ENCODE measurements at places on chromosomes 2 and 18.

- no peak for DNase-seq
These were observed 889.1 kb upstream of the ZEB2 start for GRCh38 chr2:145408980-145409379.

DNA sequence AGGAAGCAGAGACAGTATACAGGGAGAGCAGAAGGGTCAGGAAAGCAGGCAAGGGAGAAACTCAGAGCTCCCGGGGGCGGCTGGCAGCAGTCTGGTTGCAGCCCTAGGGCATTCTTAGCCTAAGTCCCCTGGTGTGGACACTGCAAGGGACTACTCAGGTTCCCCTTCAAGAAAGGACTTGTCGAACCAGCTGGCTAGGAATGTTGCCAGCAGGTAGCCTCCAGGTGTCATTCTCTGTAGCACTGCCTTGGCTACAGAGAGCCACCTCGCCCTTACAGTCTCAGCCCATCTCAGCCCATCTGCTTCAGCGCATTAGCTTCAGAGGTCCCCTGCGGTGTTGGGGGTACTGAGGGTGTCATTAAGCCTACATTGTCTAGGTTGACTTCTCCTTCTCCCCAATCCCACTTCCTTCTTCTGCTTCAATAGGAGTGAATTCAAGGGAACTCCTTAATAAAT, 11.3 kb upstream of the TMSB10 start:
- no peak for DNase-seq

GRCh38 chr2:166372046-166372445, 3.7 kb downstream of the SCN9A start:
- DNase-seq: no peak

GRCh38 chr2:72198532-72199241, 51.0 kb upstream of the CYP26B1 start:
- DNase-seq: no peak

- DNase-seq: no peak
These were observed 58.0 kb downstream of the FHOD3 start for GRCh38 chr18:36355511-36355910.

DNA sequence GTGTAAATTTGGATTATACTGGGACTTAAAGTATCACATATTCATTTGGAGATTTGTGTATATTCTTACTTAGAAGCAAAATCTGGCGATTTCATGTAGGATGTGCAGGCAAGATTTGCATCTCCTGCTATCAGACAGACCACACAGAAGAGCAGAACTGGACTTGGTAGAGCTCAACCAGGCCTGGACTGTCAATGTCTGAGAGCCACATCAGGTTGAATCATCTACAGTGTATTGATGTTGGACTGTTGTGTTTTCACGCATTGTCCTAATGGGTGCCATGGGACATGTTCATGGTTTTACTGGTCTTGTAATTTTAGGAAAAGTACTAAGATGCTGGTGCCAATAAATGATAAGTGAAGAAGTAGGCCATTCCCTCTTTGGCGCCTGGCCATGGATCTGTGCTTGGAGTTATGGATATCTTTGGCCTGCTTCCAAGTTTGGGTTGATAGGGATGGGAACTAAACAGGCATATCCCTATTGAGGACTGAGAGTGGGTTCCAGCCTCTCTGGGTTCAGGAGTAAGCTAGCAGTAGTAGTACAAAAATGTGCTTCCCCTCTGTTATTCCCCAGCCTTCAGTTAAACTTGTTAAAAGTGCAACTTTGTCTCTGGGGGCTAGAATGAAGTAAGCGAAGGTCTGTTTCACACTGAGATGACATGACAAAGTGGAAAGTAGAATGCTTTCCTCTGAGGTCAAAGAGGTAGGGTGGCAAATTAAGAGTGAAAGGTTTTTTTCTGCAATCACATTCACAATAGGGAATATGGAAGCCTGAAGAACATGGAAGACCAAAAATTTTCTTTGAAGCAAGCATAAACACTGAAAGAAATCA, 49.2 kb upstream of the NEMP2 start:
- DNase-seq: no peak

- no peak for DNase-seq
These were observed 71.1 kb upstream of the HK2 start for GRCh38 chr2:74762789-74763188.

GRCh38 chr2:6080932-6081753, 389.0 kb downstream of the SOX11 start:
- peak; percentile 52 for DNase-seq

GRCh38 chr2:43186679-43187374, 39.6 kb downstream of the ZFP36L2 start:
- no peak for DNase-seq

- no peak for DNase-seq
These were observed 14.3 kb downstream of the TEX44 start for GRCh38 chr2:231606941-231607340.

DNA sequence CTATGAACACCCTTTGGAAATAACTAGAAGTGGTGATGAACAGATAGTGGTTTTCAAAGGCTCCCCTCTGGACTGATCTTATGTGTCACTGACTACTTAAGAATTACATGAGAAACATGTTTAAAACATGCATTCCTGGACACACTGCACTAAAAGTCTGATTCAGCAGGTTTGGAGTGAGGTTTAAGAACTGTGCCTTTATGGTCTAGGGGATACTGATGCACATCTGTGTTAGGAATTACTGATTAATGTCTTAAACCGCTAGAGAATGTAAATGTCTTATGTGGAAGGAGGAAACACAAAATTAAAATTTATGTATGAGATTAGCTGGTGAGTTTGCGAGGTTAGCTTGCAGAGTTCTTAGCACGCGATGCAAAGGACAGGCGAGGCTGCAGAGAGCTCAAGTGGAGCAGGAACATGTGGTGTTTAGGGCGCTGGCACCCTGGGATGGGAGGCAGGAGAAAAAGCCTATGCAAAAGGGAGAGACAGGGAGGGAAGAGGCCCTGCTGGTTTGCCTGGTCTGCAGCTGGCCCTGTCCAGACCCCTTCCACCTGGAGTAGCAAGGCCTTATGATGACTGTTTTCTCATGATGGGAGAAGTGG, 11.7 kb downstream of the SH3YL1 start:
- no peak for DNase-seq

DNA sequence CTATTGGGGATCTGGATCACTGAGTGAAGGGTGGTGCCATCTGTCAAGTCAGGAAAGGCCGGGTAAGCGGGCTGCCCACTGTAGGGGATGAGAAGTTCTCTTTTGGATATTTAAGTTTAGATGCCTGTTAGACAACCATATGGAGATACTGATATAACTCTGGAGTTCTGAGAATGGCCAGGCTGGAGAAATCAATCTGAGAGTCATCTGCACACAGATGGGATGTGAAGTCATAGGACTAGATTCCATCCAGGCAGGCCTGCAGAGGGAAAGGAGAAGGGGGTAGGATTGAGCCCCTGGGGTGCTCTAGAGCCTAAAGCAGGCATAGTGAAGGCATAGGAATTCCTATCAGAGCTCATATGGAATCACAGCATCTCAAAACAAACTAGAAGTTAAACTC, 30.1 kb downstream of the SPRED2 start:
- DNase-seq: no peak

- DNase-seq: no peak
These were observed 32.1 kb upstream of the PTMA start for GRCh38 chr2:231676243-231676642.

GRCh38 chr2:64015391-64015790, 3.8 kb downstream of the VPS54 start:
- no peak for DNase-seq

DNA sequence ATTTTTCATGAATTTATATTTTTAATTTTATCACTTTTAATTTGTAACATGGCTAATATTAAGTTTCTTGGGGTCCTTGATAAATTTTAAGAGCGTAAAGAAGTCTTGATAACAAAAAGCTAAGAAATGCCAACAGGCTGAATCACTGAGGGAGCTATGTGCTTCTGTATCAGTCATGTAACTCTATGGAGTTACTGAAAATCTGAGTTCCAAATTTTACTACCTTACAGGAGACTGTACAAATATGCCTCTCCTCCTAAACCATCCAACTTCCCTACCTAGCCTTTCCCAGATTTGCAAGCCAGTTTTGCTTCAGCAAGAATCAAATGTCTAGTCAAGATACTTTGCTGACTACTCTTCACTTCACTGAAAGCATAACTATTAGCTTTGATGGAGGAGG, 35.7 kb downstream of the FEZ2 start:
- no peak for DNase-seq

DNA sequence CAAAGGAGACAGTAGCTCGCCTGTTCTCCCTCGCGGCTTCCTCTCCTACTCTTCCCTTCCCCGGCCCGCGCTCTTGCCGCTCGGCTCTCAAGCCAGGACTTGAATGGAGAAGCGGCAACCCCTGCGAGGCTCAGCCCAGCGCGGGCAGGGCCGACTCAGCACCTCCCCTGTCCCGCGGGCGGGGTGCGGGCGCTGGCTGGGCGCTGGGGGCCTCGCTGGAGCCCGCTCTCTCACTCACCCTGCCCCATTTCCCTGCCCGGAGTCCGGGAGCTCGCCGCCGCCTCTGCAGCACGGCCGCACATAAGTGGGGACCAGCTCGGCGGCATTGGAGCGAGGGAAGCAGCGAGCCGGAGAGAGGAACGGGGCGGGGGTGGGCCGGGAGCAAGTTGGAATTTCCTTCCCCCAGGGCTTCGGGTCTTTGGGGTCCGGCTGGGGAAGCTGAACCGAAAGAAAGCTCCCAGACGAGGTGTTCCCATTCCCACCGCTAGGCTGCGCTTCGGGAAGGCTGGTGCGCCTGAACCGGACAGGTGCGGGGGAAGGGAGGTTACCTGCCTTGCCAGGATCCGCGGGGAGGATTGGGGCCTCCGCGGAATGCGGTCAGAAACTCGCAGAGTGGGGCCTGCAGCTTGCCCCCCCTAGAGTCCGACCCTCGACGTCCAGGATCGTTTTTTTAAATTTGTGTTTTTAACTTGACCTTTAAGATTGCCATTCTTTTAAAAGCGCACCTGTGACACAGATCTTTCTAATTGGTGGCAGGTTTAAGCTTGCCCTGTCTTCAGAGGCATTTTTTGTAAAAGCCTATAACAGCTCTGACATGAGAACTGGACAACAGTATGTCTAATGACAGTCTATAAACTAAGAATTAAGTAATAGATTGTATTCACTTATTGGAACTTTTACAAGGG, at the start of gene COBLL1:
Gene COBLL1 (minus strand): TSS at position 105 of the 905 bp plus-strand sequence. CDS start 627 bp downstream, outside the sequence.
- DNase-seq: peak; percentile 95

GRCh38 chr18:57437766-57438671, 2.8 kb downstream of the ONECUT2 start:
- peak; percentile 93 for DNase-seq

GRCh38 chr2:72330652-72331051, 183.0 kb upstream of the CYP26B1 start:
- DNase-seq: no peak

- DNase-seq: peak; percentile 64
These were observed 145.4 kb upstream of the LYPD6 start for GRCh38 chr2:149184991-149185390.

DNA sequence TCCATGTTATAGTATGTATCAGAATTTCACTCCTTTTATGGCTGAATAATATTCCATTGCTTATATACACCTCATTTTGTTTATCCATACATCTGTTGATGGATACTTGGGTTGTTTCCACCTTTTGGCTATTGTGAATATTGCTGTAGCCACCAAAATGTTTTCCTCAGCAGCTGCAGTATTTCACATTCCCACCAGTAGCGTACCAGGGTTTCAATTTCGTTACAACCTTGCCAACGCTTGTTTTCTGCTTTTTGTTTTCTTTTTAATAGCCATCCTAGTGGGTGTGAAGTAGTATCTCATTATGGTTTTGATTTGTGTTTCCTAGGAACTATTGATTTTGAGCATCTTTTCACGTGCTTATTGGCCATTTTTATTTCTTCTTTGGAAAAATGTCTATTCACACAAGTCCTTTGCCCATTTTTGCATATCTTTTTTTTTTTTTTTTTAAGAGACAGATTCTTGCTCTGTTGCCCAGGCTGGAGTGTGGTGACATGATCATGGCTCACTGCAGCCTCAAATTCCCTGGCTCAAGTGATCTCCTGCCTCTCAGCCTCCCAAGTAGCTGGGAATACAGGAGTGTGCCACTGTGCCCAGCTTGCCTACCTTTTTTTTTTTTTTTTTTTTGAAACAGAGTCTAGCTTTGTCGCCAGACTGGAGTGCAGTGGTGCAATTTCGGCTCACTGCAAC, 14.2 kb downstream of the UBXN2A start:
- DNase-seq: no peak

DNA sequence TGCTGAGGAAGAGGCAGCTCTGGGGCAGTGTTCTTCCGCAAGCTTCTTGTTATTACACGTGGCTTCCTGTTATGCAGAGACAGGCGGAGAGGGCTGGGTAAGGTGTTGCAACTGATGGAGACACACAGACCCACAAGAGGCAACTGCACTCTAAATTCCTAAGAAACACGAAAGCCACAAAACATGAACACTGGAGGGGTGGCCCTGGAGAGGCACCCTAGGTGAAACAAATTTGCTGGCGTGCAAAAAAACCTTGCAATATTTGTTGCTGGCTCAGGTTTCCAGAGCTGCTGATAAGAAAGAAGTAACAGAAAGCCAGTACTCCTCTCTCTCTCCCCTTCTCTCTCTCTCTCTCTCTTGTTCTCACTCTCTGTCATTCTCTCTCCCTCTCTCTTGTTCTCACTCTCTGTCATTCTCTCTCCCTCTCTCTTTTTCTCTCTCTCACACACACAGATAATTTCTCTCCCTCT, 31.8 kb downstream of the ARHGAP25 start:
- no peak for DNase-seq

- no peak for DNase-seq
These were observed 18.9 kb upstream of the IL1R2 start for GRCh38 chr2:101972621-101973434.

DNA sequence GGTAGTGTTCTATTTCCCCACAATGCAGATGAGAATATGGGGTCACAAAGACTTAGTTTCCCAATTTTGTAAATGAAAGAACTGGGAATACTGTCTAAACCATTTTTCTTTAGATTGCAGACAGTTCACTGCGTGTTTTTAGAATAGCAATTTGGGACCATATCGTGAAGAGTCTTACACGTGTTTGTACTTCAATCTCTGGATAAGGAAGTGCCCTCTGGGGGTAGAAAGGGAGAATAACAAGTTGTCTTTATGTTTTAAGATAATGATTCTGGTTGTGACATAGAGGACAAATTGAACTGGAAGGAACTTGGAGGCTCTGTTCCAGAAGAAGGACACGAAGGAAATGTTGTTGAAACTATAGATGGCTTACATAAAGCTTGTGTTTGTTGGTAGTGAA, 457.7 kb downstream of the CBLN2 start:
- DNase-seq: no peak
